ENCODE measurements at places on chromosomes 13 and 19. TPM values are rescaled to one million over a fixed set of nuclear protein-coding genes. Genes with fewer than 3 reads are reported as not detected.

- DNase-seq: no peak
Measured at GRCh38 chr13:101394605-101395004, 21.7 kb downstream of the NALCN start.

DNA sequence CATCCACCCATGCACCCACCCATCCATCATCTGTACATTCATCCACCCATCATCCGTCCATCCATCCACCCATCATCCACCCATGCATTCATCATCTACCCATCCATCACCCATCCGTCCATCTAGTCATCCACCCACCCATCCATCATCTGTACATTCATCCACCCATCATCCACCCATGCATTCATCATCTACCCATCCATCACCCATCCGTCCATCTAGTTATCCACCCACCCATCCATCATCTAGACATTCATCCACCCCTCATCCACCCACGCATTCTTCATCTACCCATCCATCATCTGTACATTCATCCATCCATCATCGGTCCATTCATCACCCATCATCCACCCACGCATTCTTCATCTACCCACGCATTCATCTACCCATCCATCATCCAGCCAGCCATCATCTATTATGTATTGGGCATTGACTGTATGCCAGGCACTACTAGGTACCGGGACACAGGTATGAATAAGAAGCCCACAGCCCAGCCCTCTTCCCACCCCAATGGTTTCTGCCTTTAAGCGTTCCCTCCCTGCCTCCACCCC is 16.7 kb upstream of the GALP start:
- no peak for DNase-seq

- no peak for DNase-seq
Measured at GRCh38 chr19:12769689-12770088, 5.7 kb downstream of the HOOK2 start.

DNA sequence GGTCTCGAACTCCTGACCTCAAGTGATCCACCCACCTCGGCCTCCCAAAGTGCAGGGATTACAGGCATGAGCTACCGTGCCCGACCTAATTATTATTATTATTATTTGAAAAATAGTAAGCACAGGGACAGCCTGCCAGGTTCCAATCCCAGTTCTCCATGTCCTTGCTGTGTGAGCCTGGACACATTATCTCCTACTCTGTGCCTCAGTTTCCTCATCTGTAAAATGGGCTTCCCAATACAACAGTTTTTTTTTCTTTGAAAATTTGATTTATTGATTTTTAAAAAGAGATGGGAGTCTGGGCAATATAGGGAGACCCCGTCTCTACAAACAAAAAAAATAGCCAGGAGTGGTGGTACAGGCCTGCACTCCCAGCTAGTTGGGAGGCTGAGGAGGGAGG is 3.3 kb downstream of the ZGLP1 start:
- DNase-seq: no peak

DNA sequence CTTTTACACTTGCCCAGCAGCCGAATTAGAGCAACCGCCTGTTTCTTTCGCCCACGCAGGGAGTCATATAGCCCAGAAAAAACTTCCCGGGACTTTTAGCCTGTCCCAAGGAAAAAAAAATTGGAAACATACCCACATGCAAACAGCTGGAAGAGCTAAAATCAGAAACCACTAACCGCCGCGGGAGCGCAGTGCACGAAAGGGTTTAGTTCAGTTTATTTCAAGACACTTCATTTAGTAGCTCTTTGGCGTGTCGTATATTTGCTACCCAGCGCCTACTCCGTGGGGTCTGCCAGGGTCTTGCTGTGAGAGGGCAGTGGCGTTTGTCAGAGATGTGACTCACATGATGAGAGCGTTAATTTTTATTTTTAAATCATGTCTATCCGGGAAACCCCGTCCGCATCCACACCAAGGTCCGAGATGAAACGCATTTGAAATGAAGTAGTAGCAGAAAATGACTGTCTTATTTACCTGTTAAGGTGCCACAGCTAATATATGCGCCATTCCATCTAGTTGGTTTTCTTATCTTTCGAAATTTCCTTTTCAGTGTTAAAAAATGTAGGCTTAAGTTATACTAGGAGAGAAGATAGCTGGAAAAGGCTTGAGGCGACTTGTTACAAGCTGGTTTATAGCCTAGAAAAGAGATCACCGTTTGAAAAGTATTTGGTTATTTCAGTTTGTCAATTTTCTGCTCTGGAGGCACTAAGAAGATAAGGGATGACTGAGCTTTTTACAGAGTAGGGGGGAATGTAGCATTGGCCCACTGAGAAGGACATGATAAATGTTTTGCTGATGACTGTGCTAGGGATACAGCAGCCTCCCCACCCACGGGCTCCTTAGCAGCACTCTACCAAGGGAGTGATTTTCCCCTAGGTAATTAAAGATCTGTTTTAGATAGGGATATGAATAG is 1.7 kb downstream of the KLF5 start:
- peak; percentile 90 for DNase-seq

DNA sequence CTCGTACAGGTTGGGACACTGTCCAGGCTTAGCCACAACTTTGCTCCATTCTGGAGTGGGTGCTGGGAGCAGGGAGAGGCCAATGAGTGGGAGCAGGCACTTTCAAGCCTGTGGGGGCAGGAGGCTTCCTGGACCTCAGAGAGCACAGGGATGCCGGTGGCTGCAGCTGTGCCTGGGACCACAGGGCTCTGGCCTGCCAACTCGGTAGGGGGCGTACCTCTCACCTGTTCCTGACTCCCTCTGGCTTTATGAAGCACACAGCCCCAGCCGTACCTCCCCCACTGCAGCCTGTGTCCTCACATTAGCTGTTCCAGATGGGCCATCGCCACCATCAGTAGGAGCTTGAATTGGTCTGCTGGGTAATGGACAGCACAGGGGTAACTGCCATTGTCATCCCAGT is 278.7 kb upstream of the KLHL1 start:
- DNase-seq: no peak

The TEX26 gene
- total RNA-seq: not detected

The ISYNA1 gene
- 5.5 TPM for total RNA-seq

DNA sequence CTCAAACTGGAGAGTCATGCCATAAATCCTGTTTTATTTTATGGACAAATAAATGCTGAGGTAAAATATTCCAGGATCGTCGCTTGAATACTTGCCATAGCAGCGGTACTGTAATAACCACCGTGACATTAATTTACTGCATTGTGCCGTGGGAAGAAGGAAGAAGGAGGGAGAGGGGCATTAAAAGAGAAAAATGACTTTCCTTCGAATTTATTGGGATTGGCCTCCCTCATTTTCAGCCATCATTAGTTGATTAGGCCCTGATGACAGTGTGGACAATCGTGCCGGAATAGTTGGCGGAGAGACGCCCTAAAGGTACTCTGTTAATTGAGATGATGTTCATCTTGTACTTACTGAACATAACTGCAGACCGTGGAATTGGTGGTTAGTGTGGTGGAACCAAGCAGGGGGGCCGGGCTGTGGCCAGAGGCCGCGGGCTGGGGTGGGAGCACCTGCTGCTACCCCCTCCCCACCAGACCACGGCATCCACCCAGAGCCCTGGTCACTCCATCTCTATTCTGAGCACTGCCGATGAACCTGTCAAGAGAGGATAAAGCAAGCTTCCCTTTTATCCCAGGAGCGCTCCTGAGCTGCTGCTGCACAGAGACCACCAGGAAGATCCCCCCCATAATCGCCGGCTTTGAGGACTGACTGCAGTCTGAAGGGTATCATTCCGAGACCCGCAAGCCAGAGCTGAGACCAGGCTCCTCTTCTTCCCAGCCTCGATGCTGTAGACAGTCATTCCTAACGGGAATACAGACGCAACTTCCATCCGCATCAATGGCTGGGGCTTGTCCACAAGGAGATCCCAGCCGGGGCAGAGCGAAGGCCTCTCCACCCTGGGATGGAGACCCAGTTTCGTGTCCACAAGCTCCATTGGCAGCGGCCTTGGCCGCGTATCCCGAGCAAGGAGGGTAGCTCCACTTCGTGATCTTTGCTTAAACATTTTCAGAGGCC is 168.3 kb upstream of the TSHZ3 start:
- no peak for DNase-seq
